ENCODE measurements at places on chromosomes 5 and 9.

DNA sequence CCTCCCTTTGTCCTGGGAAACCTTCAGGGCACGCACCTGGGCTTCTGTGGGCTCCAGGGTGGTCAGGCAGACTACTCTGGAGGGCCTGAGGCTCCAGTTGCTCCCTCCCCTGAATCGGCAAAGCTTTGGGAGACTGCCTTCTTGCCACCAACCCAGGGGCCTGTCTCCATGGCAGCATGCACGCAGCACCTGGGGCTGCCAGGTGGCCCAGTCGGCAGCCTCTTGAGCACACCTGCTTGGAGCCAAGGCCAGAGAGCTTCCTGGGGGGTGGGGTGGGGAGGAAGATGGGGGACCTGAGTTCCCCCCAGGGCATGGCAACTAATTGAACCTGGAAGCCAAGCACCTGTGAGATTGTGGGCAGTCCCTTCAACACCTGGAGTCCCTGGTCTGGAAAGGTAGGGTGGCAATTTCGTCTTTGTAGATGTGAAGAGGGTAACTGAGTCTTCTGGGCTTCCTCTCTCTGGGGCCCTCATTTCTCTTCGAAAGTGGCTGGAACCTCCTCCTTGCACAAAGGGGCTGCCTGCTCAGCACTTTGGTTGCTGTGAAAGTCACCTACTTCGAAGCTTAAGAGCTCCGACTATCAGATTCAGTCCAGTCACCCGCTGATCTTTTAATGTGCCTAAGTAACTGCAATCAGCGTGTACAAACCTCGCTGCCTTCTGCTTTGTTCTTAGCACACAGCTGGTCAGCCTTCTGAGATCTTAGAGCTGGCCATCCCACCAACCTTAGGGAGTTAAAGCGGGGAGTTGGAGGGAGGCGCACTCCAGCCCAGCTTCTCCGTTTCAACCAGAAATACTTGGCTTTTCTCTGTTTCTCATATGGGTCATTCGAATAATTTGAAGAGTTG, 4.0 kb downstream of the RNF183 start:
- no peak for DNase-seq

DNA sequence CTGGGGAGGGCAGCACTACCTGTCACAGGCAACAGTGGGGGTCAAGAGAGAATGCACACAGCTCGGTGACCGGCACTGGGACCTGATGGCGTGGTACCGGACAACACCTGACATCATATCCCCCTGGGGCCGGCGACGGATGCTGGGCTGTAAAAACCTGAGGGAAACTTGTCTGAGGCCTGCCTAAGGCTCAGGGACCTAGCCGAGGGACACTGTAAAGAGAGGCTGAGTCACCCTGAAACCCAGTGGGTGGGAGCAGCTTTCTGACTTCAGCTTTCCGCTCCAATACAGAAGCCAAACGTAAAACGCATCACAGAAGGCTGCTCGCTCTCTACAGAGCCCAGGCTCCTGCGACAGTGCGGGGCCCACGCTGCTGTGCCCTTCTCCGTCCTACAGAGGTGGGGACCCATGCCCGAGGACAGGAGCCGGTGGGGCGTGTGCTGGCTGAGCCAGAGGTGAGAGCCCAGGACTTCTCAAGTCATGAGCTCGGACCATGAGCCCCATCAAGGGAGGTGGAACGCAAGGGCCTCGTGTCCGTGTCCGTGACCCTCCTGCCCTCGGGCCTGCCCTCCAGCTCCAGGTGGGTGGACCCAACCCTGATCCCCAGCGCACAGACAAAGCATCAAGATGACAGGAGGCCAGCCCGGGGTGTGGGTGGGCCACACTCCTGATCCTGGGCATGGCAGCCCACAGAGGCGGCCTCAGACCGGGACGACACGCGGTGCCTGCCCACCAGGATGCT, 5.3 kb downstream of the RALGDS start:
- DNase-seq = peak; percentile 21

DNA sequence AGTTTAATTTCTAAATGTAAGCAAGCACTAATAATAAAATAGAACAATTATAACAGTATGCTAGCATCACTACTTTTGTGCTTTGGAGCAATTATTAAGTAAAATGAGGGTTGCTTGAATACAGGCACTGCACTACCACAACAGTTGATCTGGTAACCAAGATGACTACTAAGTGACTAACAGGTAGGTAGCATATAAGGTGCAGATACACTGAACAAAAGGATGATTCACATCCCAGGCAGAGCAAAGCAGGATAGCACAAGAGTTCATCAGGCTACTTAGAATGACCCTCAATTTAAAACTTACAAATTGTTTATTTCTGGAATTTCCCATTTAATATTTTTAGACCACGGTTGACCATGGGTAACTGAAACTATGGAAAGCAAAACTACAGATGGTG, 48.0 kb upstream of the RGS7BP start:
- no peak for DNase-seq

GRCh38 chr5:157050050-157050449, 8.9 kb downstream of the HAVCR1 start:
- no peak for DNase-seq

DNA sequence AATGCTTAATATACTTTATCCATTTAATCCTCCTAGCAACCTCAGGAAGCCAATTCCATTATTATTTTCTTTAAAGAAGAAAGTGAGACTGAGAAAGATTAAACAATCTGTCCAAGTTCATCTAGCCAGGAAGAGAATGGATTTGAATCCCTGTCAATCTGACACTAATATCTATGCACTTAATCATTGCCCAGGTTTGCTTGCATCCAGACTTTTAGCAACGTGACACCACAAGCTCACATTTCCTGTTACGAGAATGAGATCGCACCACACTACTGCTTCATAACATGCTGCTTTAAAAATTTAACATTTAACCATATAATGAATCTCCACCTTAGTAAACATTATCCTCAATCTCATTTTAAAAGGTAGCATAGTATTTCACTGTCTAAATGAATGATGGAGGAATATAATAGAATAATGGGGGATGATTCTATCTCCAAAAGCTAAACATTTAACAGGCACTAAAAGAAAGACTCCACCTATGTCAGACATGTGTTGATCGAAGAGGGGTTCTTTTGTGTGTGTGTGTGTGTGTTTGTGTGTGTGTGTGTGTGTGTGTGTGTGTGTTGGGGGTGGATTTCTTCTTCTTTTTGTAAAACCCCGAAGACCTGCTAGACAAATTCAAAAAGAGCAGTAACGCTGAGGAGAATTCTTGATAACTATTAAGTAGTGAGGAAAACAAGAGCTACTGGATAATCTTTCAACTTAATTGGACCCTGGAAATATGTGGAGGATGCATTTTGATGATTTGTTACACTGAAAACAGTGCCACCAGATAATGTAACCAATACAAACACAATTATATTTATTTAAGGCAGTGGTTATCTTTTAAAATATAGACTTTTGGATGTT, 138.7 kb upstream of the NR3C1 start:
- DNase-seq = no peak

GRCh38 chr9:4055032-4055431, 244.8 kb downstream of the GLIS3 start:
- no peak for DNase-seq

- no peak for DNase-seq
These were observed 337.1 kb downstream of the KIAA0825 start for GRCh38 chr5:94281236-94281801.

- no peak for DNase-seq
These were observed 37.6 kb upstream of the STX17 start for GRCh38 chr9:99868845-99869244.

DNA sequence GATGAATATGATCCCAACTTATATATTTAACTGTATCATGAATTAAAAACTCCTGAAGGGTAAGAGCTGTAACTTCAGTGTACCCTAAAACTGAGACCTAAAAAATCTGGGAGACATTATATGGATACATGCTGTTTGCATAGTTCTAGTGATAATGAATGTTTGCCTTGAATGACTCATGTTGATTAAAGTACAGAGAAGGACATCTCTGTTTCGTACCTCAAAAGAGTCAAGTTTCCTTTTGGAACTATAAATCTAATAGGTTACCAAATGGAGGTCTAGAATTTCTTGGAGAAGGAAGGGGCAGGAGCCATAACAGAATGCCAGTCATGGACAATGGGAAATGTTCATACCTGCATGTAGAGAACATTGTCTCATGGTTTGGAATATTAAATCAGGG, 168.1 kb downstream of the SNCAIP start:
- no peak for DNase-seq

GRCh38 chr5:31556461-31556860, 24.4 kb downstream of the C5orf22 start:
- DNase-seq = no peak

DNA sequence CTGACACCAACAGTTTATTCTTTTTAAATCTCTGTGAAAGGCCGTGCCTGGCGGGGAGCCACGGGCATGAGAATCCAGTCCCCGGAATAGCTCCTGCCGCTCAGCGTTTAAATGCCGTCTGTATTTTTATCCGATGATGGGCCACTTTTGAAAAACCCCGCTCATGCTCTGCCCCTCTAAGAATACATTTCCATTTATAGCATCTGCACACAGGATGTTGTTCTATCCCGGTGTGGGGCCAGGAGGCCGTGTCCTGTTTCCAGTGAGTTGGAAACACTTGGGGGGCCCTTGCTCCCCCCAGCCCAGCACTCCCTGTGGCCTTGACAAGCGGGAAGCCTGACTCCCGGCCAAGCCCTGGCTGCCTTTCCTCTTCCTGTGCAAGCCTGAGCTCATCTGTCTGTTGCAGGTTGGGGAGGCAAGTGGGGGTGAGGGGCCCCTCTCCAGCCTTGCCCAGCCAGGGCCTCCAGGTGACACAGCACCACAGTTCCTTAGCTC, 39.0 kb downstream of the ERGIC1 start:
- DNase-seq = no peak

DNA sequence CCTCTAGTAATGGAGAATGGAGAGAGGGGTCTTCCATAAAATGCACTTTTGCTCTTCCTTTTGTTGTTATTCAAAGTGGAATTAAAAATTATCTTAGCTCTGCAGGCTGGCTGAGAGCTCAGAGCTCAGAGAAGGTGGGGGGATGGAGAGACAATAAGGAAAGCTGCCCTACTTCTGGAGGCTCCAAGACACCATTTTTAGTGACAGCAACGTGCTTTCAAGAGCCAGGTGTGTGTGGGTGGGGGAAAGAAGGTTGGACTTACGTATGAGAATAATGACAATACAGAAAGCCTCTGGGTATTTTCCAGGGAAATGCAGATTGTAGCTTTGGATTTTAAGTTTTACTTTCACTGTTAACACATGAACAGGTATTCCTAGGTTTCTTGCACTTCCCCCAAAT, 173.9 kb downstream of the TRPM3 start:
- DNase-seq = no peak

GRCh38 chr9:84955155-84955554, 285.6 kb downstream of the NTRK2 start:
- DNase-seq = no peak

GRCh38 chr5:2006971-2007291, 124.2 kb upstream of the IRX4 start:
- DNase-seq = no peak

GRCh38 chr9:752681-753200, 88.8 kb upstream of the DMRT1 start:
- DNase-seq = no peak

DNA sequence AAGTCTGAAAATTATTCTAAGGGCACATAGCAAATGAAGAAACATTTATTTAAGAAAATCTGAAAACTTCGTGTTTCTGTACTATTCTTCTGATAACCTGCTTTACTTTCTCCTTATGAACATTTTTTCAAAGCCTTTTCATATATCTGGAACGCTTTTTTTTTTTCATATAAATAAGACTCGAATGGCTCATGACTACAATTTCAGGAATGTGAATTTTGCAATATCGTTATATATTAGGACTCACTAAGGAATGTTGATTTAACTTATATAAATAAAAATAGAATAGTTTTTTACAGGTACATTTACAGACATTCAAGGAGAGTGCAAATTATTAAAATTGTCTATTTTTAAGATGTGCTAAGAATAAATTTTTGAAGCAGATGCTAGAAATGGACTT, 42.9 kb downstream of the GPBP1 start:
- no peak for DNase-seq

GRCh38 chr5:5978501-5979376, 399.6 kb downstream of the MED10 start:
- DNase-seq = no peak

GRCh38 chr5:32087086-32088082, 86.7 kb downstream of the GOLPH3 start:
- no peak for DNase-seq

DNA sequence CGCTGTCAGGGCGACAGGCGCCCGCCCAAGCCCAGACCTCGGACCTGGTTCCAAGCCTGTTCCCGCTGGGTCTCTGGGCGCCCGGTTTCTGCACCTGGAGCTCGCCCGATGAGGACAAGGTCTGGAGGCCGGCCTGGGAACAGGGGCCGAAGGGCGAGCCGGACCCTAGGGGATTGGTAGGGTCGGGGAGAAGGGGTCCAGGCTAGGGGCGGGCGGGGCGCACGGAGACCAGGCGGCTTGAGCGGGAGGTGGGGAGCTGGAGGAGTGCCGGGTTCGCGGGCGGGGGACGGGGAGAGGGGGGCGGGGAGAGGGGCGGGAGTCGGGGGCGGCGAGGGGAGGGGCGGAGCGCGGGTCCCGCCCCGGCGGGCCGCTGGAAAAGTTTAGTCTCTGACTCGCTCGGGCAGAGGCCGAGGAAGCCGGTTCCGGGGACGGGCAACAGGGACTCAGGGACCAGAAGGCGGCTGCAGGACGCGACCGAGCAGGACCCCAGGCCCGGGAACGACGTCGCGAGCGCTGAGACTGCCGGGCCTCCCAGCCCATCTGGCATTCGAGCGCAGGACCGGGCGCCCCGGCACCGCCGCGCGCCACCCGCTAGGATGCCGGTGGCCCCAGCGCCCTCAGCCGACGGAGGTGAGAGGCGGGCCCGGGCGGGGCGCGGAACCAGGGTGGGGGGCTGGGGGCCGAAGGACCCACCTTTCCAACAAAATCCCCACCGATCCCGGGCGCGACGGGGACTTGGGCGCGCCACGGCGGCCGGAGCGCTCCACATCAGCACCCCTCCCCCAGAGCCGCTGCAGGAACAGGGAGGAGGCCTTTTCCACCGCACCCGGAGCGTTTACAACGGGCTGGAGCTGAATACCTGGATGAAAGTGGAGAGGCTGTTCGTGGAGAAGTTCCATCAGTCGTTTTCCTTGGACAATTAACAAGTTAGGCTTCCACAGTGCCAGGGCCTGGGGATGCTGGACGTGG, at the start of gene S1PR3:
S1PR3 (plus strand) TSS at position 403 of the 969 bp plus-strand sequence. CDS start 9,733 bp downstream, outside the sequence.
- no peak for DNase-seq
